KG1 (cell line): ENCODE measurements at places on chromosomes 5 and 9.

- DNase-seq: no peak
Measured at GRCh38 chr5:174056064-174056847, 10.8 kb downstream of the NSG2 start.

DNA sequence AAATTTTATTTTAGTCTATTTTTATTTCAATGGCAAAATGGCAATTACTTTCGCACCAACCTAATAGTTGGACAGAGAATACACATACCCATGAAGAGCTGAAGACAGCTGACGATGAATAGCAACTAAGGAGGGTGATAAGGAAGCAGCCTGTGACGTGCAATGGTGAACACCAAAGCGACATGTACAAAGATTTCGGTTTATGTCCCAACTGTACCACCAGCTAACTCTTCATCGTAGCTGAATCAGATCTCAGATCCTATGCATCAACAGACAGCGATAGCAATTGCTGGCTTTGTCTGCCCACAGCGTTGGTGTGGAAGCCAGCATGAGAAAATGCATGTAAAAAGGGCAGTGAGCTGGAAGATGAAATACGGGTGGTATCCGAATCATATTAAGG lies 130.6 kb upstream of the ANKH start:
- DNase-seq: no peak

DNA sequence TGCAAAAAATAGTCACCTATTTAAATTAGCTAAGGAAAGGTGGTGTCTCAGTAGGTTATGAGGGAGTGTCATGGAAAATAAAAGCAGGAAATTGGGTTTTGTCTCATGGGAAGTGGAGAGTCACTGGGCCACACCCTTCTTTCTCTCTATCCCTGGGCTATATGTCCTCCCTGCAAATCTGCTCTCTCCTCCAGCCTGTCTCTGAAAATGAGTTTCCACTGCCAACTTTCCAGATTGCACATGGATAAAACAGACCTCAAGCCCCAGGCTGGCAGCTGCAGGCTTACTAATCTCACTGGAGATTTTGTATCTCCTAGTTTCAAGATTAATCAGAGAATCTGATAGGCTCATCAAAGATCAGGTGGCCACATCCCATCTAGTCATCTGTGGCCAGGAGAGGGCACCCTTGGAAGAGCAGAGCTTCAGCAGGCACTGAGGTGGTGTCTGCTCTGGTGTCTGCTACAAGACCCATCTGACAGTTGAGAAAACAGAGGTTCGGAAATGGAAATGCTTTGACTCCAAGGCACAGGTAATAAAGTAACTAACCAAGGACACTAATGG lies 178.9 kb downstream of the MSX2 start:
- DNase-seq: no peak

DNA sequence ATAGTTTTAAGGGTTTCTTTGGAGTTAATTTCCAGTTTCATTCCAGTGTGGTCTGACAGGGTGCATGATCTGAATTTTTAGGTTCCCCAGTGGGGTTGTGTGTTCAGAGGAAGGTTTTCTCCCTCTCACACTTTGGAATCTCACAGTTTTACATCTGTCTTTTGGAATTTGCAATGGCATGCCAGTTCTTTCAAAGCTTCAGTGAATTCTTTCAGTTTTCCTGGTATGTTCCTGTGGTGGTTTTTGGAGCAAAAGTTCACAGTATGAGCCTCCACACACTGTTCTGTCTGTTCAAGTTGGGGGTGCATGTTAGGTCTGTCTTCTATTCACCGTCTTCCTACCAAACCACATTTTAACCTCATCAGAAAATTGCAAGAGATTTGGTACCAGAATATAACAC lies 624.2 kb downstream of the KCTD16 start:
- DNase-seq: no peak

DNA sequence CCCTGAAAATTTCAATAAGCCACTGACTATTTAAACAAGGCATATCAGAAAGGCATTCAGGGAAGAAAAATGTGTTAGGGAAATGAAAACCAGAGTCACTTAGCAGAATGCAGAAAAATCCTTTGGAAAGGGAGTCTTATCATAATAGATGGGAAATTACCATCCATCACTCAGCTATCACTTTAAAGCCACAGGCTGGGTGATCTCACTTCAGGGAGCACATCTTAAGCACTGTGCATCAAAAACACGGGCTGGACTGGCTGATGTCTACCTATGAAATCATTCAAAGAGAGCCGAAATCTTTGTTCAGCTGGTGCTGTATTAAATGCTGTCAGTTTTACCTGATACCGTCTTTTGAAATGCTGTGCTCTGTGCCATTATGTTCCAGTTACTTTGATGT lies 73.5 kb downstream of the C9orf57 start:
- DNase-seq: no peak

DNA sequence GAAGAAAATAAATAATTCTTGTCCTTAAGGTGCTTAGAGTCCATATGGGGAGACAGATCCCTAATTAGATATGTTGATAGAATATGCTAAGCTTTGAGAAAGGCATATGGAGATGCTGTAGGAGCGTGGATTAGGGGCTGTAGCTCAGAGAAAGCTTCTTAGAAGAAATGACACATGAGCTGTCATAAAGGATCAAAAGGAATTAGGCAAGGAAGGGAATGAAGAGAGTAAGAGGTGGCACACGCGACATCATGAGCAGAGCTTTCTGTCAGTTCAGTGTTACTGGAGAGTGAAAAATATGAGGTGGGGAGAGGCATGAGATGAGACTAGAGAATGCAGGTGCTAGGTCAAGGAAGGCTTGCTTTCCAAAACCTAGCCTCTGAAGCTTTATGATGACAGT lies 118.6 kb downstream of the KIAA0825 start:
- DNase-seq: no peak

GRCh38 chr5:126814721-126815404 lies 37.9 kb downstream of the LMNB1 start:
- no peak for DNase-seq

- no peak for DNase-seq
Measured at GRCh38 chr5:23884405-23885031, 377.1 kb downstream of the PRDM9 start.

- DNase-seq: no peak
Measured at GRCh38 chr9:111020594-111020993, 17.7 kb downstream of the LPAR1 start.

DNA sequence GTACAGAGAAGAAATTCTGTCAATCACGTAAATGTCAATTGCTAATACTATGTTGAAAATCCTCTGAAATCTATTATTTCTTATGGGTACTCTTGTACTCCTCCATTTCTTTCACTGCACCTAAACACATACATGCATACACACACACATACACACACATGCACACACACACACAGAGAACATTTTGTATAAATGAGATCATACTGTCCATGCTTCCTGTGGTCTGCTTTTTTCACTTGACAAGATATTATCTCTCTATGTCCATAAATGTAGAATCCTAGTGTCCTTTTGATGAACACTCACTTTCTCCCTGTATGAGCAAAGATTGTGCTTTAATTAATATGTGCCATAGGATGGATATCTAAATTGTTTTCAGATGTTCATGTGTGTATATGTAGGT lies 32.7 kb upstream of the TLR4 start:
- no peak for DNase-seq

GRCh38 chr5:72018143-72018803 lies 89.0 kb upstream of the MAP1B start:
- DNase-seq: peak; percentile 21

GRCh38 chr5:73859696-73860095 lies 233.7 kb downstream of the ARHGEF28 start:
- DNase-seq: no peak

DNA sequence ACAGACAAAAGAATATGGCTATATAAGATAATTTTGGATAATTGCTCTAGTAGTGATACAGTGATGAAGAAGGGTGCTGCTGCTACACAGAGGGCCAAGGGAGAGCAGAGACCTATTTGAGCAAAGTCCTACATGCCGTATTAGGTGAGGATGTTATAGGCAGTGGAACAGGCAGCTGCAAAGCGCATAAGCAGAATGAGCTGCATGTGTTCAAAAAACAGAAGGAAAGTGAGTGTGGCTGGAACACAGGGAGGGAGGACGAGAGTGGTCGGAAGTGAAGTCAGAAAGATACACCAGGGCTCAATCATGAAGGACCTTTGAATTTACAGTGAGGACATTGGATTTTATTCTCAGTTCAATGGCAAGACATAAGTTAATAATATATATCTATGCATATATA lies 35.4 kb downstream of the ITGA2 start:
- no peak for DNase-seq

- no peak for DNase-seq
Measured at GRCh38 chr9:123678038-123678877, 251.7 kb downstream of the DENND1A start.

DNA sequence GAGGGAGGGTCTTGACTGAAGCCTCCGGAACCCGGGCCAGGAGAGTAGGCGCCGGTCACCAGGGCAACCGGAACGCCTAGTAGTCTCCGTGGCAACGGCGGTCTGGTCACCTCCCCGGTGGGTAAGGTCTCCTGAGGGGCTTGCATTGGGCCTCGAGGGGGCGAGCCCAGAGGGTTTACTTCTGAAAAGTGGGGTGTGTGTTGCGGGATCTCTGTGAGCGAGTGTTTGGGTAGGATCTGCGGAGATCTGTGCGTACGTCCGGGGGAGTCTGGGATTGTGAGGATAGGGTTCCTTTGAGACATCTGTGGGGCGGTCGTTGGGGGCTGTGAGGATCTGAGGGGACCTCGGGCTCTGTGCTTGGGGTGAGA lies at the start of gene FAM221B:
TSS of gene FAM221B (minus strand) at position 17 of the 368 bp plus-strand sequence. CDS start 2,571 bp downstream, outside the sequence.
- no peak for DNase-seq

- DNase-seq: no peak
Measured at GRCh38 chr5:117551236-117551635, 976.6 kb upstream of the SEMA6A start.

DNA sequence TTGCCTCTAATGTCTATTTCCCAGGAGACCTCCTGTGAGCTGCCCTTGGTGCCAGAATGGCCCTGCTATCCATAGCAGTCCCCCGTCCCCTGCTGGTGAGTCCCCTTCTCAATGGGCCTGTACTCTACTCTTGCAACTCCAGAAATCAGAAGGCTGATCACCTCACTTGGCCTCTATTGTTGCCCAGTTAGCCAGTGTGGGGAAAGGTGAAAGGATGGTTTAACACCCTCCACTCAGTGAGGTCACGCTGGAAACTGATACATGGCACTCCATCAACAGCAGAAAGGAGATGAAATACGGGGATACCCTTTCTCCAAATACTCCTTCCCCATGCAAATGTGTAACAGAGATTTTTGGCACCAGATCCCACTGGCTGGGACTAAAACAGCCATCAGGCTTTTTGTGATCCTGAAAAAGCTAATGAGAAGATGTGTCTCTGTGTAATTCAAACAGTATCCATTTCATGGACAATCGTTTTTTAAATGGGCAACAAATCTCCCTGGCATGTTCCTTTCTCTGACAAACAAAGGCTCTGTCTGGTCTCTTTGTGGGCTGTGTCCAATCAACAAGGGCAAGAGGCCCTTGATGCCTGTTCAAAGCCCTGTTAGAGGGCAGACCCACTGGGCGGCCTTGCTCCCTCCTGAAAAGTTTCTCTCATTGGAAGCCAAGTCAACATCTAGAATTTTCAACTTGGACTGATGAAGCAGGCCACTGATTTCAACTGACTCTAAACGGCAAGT lies 343.7 kb downstream of the SPOCK1 start:
- DNase-seq: no peak

GRCh38 chr9:136075881-136076678 lies 19.0 kb downstream of the NACC2 start:
- no peak for DNase-seq

DNA sequence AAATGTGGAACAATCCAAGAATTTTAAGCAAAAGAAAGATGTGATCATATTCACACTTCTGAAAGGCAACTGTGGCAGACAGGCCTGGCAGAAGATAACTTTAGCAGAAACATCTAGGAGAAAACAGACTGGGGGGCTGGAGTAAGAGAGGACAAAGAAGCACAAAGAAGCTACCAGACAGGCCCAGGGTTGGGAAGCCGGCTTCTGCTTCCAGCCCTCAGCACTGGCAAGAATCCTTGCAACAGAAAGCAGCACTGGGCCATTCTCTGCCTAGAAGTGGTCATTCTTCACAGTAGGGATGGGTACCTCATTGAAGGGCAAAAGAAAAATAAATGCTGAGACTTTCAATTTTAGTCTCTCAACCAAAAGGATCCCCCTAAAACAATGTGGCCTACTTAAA lies 49.6 kb downstream of the EFNA5 start:
- no peak for DNase-seq

- DNase-seq: no peak
Measured at GRCh38 chr5:81021951-81022687, 62.0 kb downstream of the RASGRF2 start.
